Astrocyte (in vitro differentiated cells and primary cell): ENCODE measurements at places on chromosomes 2 and 18. TPM values are rescaled to one million over a fixed set of nuclear protein-coding genes. Genes with fewer than 3 reads are reported as not detected.

The EXOC6B gene
- 26.2 and 31.8 TPM in 2 replicates for total RNA-seq

The NEMP2 gene
- total RNA-seq: 2.7 and 3.8 TPM in 2 replicates

The CYTIP gene
- 0.12 and 0.16 TPM in 2 replicates for total RNA-seq

The LRATD1 gene
- total RNA-seq: 17.6 and 28.3 TPM in 2 replicates

The DYNAP gene
- total RNA-seq: not detected in 2 replicates

The CHRND gene
- total RNA-seq: not detected in 2 replicates

The MAP3K20 gene
- 41.2 and 42.4 TPM in 2 replicates for total RNA-seq

The FAP gene
- 0.96 and 1.3 TPM in 2 replicates for total RNA-seq

The DSC1 gene
- total RNA-seq: 0.18 and 0.43 TPM in 2 replicates

The PCARE gene
- total RNA-seq: not detected in 2 replicates

The ERBB4 gene
- total RNA-seq: 0.72 and 1.2 TPM in 2 replicates

The MREG gene
- total RNA-seq: 5.3 and 7.8 TPM in 2 replicates

The CCDC150 gene
- 2.2 and 4.4 TPM in 2 replicates for total RNA-seq

The SLC38A11 gene
- not detected in 2 replicates for total RNA-seq

The CDH19 gene
- total RNA-seq: not detected in 2 replicates

The CROCC2 gene
- total RNA-seq: not detected in 2 replicates
